ENCODE measurements at places on chromosomes 7 and 10. TPM values are rescaled to one million over a fixed set of nuclear protein-coding genes. Genes with fewer than 3 reads are reported as not detected.

- peaks cover 6% of the 10 kb centered on the region for H3K27me3 ChIP-seq
- peaks cover 14% of the 10 kb centered on the region for H3K4me1 ChIP-seq
- no peak overlapping the region for H3K4me3 ChIP-seq
- H3K36me3 ChIP-seq = no peaks in the 10 kb centered on the region
Measured at GRCh38 chr7:122148081-122148480, 4.0 kb upstream of the AASS start.

DNA sequence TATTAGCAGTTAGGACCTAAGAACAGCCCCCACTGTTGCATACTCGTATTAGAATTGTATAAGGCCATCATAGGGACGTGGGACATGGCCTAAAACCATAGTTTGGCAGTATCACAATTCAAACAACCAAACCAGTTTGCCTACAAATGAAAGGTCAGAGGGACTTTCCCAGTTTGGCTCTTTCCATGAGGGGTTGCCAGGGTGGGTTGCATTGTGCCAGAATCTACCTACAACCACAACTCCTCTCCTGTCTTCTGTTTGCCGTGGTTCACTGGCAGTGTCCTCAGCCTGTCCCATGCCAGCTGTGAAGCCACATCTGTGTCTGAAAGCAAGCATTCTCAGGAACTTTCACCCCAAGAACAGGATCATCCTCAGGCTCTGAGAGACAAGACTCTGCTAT lies 44.5 kb downstream of the PIK3AP1 start:
- H3K4me1 ChIP-seq = peaks cover 1% of the 10 kb centered on the region
- H3K4me3 ChIP-seq = no peak overlapping the region
- H3K27me3 ChIP-seq = no peaks in the 10 kb centered on the region

DNA sequence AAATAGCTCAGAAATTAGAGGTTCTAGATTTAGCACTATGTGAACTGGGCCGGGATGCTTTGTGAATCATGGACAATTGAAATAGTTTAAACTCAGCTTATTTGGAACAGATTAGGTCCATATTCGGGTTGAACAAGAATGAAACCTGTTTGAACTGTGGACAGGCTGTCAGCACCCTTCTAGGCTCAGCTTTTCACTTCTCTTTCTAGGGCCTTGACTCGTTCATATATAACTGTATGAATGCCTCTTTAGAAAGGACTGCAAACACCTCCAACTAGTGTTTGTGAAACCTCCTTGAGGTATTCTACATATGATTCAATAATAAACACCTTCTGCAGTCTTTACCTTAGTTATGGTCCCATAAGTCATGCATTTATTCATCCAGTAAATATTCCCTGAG lies 115.6 kb downstream of the REEP3 start:
- H3K4me1 ChIP-seq = no peaks in the 10 kb centered on the region
- H3K4me3 ChIP-seq = no peak overlapping the region
- DNase-seq = no peak
- no peak overlapping the region for H3K27ac ChIP-seq
- no peaks in the 10 kb centered on the region for H3K36me3 ChIP-seq

DNA sequence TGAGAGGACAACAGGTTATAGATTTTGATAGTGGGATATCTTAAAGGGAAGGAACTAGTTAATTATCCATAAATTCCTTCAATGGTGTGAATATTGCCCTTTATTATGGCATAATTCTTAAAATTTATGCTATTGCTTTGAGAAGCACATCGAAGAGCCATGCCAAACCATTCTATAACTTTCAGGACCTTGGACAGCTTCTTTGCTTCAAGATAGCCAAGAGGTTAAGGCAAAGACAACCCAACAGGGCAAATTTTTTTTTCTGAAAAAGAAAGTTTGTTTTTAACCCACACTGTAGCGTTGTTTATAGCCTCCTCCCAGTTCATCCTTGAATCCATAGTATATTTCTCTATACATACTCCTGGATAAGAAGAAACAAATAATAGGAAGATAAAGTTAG lies 103.2 kb downstream of the NRG3 start:
- H3K4me3 ChIP-seq = no peak overlapping the region
- peaks cover 8% of the 10 kb centered on the region for H3K36me3 ChIP-seq
- no peak overlapping the region for H3K27ac ChIP-seq
- DNase-seq = no peak

DNA sequence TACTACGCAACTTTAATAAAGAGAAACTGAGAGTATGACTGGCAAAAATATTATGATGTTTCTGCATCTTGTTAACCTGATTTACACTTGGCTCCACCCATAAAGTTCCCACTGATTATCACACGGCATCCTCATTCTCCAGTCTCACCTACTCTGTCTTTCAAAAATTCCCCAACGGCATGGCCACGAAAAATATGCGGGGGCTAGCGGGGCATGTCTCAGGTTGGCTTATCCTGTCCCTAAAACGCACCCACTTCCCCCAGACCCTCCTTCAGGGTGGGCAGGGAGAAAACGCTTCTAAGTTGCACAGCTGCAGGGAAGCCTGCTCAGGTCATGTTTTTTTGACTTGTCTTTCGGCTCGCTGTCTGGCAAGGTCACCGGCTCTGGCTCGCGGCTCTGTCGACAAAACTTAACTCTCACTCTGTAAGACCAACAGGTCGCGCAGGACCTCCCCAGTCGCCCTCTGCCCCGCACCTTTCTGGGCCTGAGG lies 3.8 kb downstream of the CDK6 start:
- peaks cover 12% of the 10 kb centered on the region for H3K27me3 ChIP-seq
- no peaks in the 10 kb centered on the region for H3K36me3 ChIP-seq
- H3K4me3 ChIP-seq = peak overlapping the region; percentile 95

GRCh38 chr7:1330801-1331425 lies 98.2 kb downstream of the UNCX start:
- H3K4me1 ChIP-seq = peaks cover 10% of the 10 kb centered on the region
- peaks cover 4% of the 10 kb centered on the region for H3K27me3 ChIP-seq
- H3K4me3 ChIP-seq = peak overlapping the region; percentile 46

DNA sequence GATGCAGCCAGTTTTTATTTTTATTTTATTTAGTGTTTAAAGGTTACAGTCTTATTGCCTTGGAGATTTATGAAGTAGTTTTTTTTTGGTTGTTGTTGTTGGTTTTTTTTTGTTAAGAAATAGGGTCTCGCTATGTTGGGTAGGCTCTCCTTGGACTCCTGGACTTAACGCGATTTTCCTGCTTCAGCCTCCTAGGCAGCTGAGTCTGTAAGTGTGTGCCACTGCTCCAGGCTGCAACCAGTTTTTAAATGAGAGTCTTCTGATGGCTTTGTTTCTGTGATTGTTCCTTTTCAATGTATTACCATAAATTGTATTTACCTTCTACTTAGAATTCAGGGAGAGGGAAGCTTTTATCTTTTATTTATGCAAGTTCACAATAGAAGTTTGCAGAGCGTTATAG lies 62.8 kb downstream of the BICC1 start:
- no peaks in the 10 kb centered on the region for H3K4me1 ChIP-seq
- H3K27me3 ChIP-seq = no peaks in the 10 kb centered on the region
- no peak overlapping the region for H3K4me3 ChIP-seq
- no peaks in the 10 kb centered on the region for H3K36me3 ChIP-seq
- no peak for DNase-seq
- no peak overlapping the region for H3K27ac ChIP-seq

DNA sequence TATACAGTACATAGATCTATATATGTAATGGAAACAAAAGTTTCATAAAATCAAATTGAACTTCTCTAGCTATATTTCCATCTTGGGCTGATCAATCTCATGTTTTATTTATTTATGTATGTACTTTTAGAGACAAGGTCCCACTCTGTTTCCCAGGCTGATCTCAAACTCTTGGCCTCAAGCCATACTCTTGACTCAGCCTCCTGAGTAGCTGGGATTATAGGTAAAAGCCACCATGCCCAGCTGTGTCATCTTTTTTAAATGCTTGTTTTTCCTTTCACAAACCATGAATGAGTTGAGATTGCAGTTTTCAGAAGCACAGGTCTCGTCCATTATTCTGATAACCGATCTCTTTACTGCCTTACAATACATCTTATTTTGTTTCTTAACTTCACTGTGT lies 400.9 kb downstream of the KCNMA1 start:
- peaks cover 8% of the 10 kb centered on the region for H3K4me1 ChIP-seq
- no peak for DNase-seq
- H3K36me3 ChIP-seq = no peaks in the 10 kb centered on the region
- no peak overlapping the region for H3K4me3 ChIP-seq

DNA sequence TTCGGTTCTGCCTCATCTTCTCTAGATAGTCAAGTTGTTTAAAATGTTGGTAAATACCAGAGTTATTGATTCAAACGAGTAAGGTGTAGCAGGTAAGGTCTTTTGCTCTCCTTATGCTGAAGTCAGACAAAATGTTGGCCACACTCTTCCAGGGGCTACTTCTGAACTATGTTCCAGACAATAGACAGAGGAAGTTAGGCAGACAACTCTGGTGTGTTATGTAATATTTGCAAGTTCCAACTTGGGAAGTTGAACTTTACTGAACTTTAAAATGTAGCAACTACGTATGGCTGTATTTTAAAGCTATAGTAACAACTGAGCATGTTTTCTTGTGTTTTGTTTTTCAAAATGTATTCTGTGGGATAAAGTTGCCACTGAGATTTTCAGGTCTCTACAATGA lies 125.7 kb upstream of the NEBL start:
- no peak overlapping the region for H3K27ac ChIP-seq
- no peaks in the 10 kb centered on the region for H3K27me3 ChIP-seq
- H3K4me1 ChIP-seq = peaks cover 1% of the 10 kb centered on the region

GRCh38 chr10:104336821-104337467 lies 1.3 kb downstream of the ITPRIP start:
- DNase-seq = no peak
- peaks cover 41% of the 10 kb centered on the region for H3K4me1 ChIP-seq
- H3K4me3 ChIP-seq = peak overlapping the region; percentile 89
- H3K27me3 ChIP-seq = peaks cover 10% of the 10 kb centered on the region
- H3K36me3 ChIP-seq = no peaks in the 10 kb centered on the region
- H3K27ac ChIP-seq = peak overlapping the region; percentile 95

DNA sequence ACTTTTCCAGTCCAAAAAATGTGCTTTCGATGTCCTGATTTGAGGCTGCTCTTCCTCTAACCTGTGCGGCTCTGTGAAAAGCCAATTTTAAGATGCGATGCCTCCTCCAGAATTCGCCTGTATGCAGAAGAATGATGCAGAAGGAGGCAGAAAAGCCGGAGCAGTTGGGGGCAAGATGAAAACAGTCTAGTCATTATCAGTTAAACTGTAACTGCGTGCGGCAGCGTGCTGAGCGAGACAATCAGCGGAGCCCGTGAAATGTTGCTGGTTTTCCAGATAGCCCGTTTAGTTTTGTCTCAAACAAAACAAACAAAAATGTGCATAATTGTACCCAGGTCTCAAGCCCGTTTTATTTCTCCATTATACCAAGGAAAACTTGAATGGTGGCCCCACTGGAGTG lies 137.0 kb upstream of the FGFR2 start:
- H3K4me1 ChIP-seq = peaks cover 27% of the 10 kb centered on the region
- DNase-seq = no peak
- no peaks in the 10 kb centered on the region for H3K36me3 ChIP-seq
- peaks cover 5% of the 10 kb centered on the region for H3K27me3 ChIP-seq

DNA sequence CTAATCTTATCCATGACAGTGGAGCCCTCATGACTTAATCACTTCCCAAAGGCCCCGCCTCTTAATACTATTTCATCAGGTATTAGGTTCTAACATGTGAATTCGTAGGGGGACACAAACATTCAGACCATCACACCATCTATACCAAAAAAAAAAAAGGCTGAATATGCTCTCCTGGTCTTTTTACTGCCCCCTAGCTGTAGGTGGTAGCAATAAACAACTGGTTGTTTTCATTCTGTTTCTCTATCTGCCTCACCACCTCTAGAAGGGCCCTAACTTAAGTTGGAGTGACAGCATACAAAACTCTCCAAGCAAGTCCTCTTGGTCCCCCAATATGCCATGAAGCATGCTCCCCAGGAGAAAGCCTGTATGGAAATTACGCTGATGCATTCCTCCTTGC lies 94.1 kb downstream of the GRM8 start:
- H3K27ac ChIP-seq = peak overlapping the region; percentile 35
- H3K27me3 ChIP-seq = peaks cover 2% of the 10 kb centered on the region
- H3K4me1 ChIP-seq = peaks cover 13% of the 10 kb centered on the region
- no peak overlapping the region for H3K4me3 ChIP-seq

GRCh38 chr7:235576-236395 lies 43.4 kb downstream of the FAM20C start:
- no peak for DNase-seq
- peaks cover 5% of the 10 kb centered on the region for H3K27me3 ChIP-seq
- peaks cover 10% of the 10 kb centered on the region for H3K4me1 ChIP-seq
- no peak overlapping the region for H3K27ac ChIP-seq
- H3K4me3 ChIP-seq = no peak overlapping the region
- H3K36me3 ChIP-seq = peaks cover 5% of the 10 kb centered on the region

GRCh38 chr7:30472784-30473775 lies 5.5 kb downstream of the NOD1 start:
- H3K27ac ChIP-seq = peak overlapping the region; percentile 41
- peaks cover 7% of the 10 kb centered on the region for H3K27me3 ChIP-seq
- H3K4me3 ChIP-seq = peak overlapping the region; percentile 7

DNA sequence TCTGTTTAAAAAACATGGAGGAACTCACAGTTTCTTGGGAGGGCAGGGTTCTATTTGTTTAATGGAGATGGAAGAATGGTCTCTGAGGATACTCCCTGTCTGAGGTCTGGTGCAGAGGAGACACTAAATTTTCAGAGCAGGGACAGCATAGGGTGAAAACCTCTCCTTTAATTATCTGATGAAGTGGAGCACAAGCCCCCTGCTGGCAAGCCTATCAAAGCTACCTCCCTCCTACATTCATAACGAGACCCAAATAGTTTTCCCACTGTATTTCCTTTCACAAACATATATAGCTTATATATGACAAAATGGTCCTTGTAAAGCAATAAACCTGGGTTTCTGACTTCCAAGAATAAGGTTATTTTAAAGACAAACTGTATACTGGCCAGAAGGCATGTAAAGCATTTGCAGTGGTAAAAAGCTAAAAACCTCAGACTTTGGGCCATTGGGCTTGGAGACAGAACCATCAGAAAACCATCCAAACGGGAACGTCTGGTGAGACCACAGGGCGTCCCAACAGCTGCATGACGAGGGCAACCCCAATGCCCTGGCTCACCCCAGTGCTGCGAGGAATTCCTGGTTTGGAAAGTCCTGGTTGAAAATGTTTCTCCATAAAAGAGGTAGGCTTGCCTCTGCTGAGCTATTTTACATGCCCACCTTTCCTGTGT lies 201.3 kb downstream of the FANK1 start:
- H3K27ac ChIP-seq = no peak overlapping the region
- no peaks in the 10 kb centered on the region for H3K36me3 ChIP-seq
- H3K27me3 ChIP-seq = no peaks in the 10 kb centered on the region
- H3K4me1 ChIP-seq = no peaks in the 10 kb centered on the region

GRCh38 chr10:131725581-131726069 lies 175.2 kb upstream of the PPP2R2D start:
- H3K4me1 ChIP-seq = no peaks in the 10 kb centered on the region
- H3K27me3 ChIP-seq = peaks cover 2% of the 10 kb centered on the region
- no peaks in the 10 kb centered on the region for H3K36me3 ChIP-seq
- no peak overlapping the region for H3K4me3 ChIP-seq

The BPGM gene
- total RNA-seq = 24.2 TPM

The TMEM236 gene
- total RNA-seq = 0.07 TPM

The TMEM176A gene
- 1.3 TPM for total RNA-seq

The CPN1 gene
- not detected for total RNA-seq

The CALHM1 gene
- total RNA-seq = not detected

The CCDC172 gene
- total RNA-seq = not detected

The FGL2 gene
- not detected for total RNA-seq

The DGKI gene
- total RNA-seq = 19.4 TPM

The ITGA8 gene
- 0.93 TPM for total RNA-seq

The TMEM130 gene
- 7.8 TPM for total RNA-seq

The C10orf143 gene
- total RNA-seq = 0.96 TPM

The CHN2 gene
- total RNA-seq = 63.2 TPM

The NKX1-2 gene
- 0.59 TPM for total RNA-seq
